AG10803 (cell line): ENCODE measurements at places on chromosomes 5 and 9.
A peak's percentile ranks its signal among the peaks of the same experiment; 100 is the strongest.

- no peak for DNase-seq
These were observed 53.7 kb downstream of the SYK start for GRCh38 chr9:90855208-90855902.

- DNase-seq = no peak
These were observed 81.0 kb downstream of the DAB2IP start for GRCh38 chr9:121732389-121732788.

GRCh38 chr5:17189381-17190036, 27.9 kb upstream of the BASP1 start:
- DNase-seq = peak; percentile 76

DNA sequence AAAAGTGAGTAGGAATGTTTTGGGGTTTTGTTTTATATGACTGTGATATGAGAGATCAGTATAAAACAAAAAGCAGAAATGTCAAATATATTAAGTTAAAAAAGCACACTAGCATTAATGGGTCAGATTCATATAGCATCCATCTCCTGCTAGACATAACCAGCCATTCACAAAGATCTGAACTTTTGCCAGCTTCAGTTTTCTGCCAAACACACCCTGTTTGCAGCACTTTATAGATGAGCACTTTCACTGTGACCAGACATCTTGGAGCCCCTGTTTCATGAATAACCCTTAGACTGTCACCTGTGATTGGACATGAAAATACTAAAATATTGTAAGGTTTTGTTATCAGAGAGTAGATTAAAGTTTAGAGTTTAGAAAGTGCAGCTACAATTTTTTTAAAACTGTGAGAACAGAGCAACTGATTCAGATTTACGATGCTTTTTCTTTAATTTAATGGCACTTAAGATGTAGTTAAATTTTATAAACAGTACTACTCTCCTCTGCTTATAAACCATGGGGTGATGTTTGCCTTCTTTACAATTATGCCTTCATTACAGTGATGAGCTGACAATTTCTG, 142.6 kb downstream of the KCTD16 start:
- no peak for DNase-seq

- DNase-seq = no peak
These were observed 404.5 kb downstream of the YTHDC2 start for GRCh38 chr5:113917997-113918396.

GRCh38 chr5:2257326-2258244, 374.9 kb upstream of the IRX4 start:
- no peak for DNase-seq

DNA sequence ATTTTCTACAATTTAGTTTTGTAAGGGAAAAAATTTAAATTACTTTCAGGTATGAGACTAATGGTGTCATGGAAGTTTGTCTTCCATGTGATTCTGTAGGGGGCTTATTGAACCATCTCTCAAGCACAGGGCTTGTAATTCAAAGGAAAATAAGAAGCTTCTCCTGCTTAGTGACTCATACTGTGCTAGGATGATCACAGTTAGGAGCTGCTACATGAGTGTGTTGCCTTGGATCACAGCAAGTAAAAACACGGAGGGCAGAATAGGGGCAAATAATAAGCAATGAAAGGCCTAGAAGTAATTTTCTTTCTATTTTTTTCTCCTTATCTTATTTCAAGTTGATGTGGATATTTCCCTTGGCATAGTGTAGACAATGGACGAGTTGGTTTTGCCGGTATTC, 28.9 kb downstream of the TMEM167A start:
- DNase-seq = no peak

GRCh38 chr5:168706655-168707069, 127.5 kb upstream of the PANK3 start:
- peak; percentile 19 for DNase-seq

DNA sequence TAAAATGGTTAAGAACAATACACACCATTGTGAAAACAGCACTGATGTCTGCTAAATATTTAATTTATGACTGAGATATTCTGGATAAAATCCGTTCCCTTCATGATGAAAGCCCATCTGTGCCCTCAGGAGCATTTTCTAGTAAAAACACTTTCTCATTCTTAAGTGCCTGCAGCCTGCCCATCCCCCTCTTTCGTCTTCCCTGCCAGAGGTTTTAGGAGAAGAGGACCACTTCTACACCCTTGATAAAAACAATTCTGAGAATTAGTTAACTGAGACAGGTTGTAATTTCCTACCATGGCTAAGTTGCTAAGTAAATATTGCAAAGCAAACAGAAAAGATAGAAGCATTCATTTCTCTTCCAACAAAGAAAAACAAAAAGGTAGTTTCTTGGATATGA, 272.6 kb downstream of the ATPSCKMT start:
- DNase-seq = no peak

DNA sequence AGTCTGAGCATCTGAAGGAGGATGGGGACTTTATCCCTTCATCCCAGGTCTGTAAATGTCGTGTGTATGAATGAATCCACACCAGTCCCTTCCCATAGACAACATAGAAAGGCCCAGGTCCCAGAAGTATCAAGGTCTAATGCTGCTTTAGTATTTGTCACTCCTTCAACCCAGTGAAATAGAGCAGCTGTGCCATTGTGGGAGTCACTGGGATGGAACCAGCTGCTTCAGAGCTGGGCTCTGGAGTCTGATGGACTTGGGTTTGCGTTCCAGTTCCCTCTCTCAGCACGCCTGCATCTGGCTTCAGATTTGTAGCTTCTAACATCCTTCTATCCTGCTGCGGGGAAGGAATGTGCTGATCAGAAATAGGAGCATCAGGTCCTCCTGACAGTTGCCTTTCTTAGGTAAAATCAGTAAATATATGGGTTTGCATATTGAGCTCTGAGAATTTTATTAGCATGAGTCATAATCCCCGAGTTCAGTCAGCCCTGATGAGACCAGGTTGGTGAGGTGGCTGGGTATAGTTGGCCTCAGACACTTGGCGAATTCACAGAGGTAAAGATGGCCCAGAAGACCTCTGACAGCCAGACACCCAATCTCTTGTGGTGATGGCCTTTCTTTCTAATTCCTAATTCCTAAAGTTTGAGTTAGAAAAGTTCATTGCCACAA, 10.1 kb downstream of the ACO1 start:
- DNase-seq = no peak

GRCh38 chr5:1882337-1883119, at the start of gene IRX4:
IRX4 (minus strand) TSS chr5:1882925; CDS start chr5:1882647, 278 bp downstream.
- DNase-seq = no peak

- DNase-seq = no peak
These were observed 60.5 kb upstream of the TNFSF8 start for GRCh38 chr9:114990901-114991300.

DNA sequence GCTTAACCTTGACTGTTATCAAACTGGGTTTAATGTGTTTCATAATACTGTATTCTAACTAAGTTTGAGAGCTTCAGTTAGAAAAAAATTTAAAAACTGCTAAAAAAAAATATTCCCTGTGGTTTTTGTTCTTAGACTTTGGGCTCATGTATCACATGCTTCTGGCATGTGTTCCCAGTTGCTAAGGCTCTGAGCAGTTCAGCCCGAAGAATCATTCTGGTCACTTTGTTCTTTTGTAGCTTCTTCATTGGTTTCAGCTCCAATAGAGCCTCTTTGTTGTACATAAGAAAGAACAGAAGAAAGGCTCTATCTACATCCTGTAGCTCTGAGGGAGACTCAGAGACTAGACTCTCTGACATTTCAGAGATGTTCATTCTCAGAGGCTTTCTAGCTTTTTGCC, 25.6 kb downstream of the KCNN2 start:
- no peak for DNase-seq

GRCh38 chr9:100477241-100477640, 4.3 kb downstream of the TMEFF1 start:
- DNase-seq = peak; percentile 49

GRCh38 chr5:99866740-99867139, 668.4 kb upstream of the FAM174A start:
- DNase-seq = no peak

DNA sequence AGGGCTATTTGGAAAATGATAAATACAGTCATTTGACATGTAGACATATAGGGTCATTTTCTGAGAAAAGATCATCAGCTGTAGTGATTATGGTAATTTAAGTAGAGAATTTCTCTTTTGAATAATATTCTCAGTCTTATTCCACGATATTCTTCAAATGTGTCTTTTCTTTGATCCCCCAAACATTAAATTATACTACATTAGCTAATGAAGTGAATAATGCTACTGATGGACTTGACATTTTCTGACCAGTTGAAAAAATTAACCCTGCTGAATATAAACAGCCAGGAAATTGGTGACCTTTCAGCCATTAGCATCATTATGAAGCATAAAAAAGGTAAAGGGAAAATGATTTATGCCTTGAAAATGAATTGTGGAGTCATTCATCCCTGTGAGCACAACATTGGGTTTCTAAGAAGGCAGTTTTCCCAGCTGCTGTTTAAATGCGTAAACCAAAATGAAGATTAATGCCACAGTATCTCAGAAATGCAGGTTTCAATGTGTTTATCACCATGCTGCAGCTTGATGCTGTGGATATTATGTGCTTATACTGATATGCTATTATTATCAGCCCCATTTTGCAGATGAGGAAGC, 489.1 kb downstream of the KCTD16 start:
- no peak for DNase-seq

GRCh38 chr5:164002214-164002613, 496.8 kb downstream of the MAT2B start:
- no peak for DNase-seq

- DNase-seq = no peak
These were observed 97.6 kb downstream of the GADD45G start for GRCh38 chr9:89702401-89702800.

DNA sequence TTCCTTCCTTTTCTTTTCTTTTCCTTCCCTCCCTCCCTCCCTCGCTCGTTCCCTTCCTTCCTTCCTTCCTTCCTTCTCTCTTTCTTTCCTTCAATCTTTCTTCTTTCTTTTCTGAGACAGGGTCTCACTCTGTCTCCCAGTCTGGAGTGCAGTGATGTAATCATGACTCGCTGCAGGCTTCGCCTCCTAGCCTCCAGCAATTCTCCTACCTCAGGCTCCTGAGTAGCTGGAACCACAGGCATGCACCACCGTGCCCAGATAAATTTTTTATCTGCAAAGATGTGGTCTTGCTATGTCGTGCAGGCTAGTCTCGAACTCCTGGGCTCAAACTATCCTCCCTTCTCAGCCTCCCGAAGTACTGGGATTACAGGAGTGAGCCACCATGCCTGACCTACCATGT, 81.4 kb downstream of the SPATA31C2 start:
- peak; percentile 38 for DNase-seq

DNA sequence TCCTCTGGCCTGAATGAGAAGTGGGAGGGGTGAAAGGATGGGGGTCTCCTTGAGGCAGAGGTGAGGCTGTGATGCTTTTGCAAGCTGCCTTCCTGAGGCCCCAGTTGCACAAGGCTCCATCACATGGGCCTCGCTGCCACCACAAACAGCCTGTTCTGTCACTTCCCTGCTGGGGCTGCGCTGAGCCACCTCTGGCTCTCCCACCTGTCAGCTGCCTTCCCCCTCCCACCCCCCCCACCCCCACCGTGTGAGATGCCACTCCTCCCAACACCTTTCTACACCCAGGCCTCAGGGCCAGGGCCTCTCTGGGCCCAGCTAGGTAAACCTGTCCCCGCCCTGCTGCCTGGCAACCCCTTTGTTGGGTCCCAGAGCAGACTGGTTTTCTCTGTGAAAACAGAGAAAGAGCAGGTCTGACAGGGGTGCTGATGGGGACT, 4.5 kb upstream of the PDLIM4 start:
- DNase-seq = no peak

DNA sequence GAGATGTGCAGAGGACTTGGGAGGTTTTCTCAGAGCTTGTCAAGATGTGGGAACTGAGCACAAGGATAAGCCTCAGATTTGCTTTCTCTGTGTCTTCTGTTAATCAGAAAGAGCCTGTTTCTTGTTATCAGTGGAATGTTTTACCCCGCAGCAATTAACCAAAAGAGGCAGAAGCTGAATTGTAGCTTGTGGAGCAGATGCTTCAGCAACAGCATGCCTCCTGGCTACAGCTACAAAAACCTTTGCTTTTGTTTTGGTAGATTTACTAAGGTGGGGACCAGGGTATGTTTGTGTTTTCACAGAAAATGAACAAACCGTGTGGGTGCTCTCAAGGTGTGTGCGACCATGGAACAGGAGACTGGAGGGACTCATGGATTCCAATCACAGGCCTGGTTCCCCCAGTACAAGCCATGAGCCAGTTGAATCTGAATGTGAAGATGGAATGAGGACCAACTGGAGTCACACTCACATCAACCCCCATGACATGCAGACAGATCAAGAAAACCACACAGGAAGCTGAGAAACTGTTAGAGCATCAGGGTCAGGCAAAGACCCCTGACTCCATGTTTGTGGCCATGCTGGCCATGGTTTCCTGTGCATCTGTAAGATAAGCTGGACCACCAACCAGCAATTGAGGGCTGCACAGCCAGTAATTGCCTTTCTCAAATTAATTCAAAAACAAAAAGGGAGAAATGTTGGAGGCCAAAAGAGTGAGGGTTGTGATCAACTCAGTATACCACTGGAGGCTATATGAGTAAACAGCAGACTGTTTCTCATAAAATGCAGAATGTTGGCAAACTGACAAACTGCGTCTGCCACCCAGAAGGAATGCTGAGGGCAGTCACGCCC, 6.9 kb downstream of the UGT3A2 start:
- peak; percentile 78 for DNase-seq

DNA sequence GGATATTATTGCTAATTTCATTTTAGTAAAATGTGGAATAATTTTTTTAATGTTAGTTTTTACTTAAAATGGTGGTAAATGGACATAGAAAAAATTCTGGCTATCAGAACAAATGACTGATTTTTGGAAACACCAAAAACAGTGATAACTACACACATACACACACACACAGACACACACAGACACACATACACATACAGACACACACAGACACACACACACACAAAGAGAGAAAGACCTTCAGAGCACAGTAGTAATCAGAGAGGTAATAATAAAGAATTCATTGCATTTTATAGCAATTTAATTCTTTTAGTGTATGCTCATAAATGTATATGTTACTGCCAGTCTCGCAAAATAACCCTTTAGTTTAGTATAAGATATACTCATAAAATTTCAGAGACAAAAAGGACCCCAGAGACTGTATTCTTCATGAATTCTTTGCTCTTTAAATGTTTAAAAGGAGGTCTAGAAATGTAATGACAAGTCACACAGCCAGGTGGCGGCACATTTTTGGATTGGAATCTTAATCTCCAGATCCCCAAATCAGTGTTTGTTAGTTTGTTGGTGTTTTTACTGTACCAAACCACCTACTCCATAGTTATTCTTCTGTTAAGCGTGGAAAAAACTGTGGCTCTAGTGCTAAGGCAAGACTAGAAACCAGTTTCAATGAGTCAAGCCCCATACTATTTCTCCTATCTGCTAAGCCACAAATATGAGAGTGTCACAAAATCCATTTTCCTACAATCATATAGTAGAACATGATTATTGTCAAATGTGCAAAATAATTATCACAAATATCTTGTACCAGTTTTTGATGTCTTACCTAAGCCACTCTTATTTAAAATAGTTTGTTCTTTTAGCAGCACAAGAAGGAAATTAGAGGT, 109.9 kb downstream of the EDIL3 start:
- DNase-seq = peak; percentile 16

GRCh38 chr9:27423915-27424710, 100.0 kb upstream of the IFNK start:
- DNase-seq = peak; percentile 14

- no peak for DNase-seq
These were observed 448.6 kb downstream of the ZNF608 start for GRCh38 chr5:124297826-124298225.

- DNase-seq = peak; percentile 28
These were observed 120.2 kb upstream of the PITX1 start for GRCh38 chr5:135154197-135154596.

- no peak for DNase-seq
These were observed 26.6 kb upstream of the CEP72 start for GRCh38 chr5:585556-585955.
